ENCODE measurements at places on chromosomes 2 and 18.

- DNase-seq: no peak
Measured at GRCh38 chr18:59736061-59736460, 38.8 kb upstream of the CCBE1 start.

- no peak for DNase-seq
Measured at GRCh38 chr18:44744161-44745121, 63.8 kb downstream of the SETBP1 start.

GRCh38 chr18:80143881-80144280, 34.8 kb downstream of the ADNP2 start:
- DNase-seq: no peak

DNA sequence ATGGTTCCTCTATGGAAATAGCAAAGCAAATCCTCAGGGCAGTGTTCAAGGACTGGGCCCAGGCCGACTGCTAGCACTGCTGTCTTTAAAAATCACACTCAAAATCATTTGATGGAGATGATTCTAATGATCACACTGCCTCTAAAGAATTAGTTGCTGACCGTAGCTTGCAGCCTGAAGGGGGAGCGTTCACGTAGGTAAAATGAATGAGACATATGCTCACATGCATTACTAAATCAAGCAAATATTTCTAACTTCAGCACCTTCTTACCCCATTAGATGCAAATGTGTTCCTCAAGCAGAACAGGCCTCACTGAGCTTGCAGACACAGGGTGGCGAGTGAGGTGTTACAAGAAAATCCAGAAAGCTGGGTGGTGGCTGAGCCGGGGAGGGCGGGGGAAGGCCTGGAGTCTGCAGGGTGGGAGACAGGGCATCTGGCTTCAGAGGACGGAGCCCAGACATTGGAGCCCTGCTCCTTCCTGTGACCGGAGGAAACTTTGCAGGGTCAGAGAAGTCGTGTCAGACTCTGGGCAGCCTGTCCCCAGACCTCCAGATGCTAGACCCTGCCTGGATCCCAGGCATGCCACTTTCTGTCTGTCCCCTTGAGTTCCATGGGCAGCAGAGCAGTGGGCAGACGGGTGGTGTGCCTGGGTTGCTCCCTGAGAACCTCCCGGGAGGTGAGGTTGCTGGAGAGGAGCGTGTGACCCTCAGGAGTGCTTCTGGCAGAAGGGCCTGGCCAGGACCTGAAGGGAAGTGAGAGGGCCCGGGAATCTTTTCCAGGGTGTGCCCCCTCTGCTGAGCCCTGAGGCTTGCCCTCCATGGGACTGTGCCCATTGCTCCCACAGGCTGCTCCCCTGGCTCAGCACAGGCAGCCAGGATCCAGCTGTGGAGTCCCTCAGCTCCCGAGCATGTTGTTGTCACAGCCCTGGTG, 7.1 kb upstream of the NPPC start:
- DNase-seq: no peak

DNA sequence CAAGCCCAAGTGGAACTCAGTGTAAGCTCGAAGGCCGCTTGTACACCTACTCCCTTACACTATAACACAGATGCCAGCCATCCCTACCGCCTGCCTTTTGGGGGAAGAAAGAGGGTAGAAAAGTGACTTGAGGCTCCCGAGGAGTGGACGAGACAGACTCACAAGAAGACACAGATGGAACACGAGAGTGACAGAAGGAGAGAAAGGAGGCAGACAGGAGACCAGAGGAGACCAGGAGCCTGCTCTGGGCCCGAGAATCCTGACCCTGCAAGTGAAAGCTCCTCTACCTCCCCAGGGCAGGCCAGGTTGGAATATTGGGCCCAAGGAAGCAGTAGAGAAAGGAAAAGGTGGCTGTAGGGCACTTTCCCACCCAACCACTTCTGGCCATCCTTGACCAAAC, 23.4 kb upstream of the TNS1 start:
- no peak for DNase-seq

- no peak for DNase-seq
Measured at GRCh38 chr2:239194731-239195317, 206.0 kb downstream of the HDAC4 start.

- DNase-seq: peak; percentile 13
Measured at GRCh38 chr2:43345872-43346271, 119.5 kb upstream of the ZFP36L2 start.

GRCh38 chr18:54444319-54444914, 86.7 kb downstream of the C18orf54 start:
- DNase-seq: peak; percentile 68

DNA sequence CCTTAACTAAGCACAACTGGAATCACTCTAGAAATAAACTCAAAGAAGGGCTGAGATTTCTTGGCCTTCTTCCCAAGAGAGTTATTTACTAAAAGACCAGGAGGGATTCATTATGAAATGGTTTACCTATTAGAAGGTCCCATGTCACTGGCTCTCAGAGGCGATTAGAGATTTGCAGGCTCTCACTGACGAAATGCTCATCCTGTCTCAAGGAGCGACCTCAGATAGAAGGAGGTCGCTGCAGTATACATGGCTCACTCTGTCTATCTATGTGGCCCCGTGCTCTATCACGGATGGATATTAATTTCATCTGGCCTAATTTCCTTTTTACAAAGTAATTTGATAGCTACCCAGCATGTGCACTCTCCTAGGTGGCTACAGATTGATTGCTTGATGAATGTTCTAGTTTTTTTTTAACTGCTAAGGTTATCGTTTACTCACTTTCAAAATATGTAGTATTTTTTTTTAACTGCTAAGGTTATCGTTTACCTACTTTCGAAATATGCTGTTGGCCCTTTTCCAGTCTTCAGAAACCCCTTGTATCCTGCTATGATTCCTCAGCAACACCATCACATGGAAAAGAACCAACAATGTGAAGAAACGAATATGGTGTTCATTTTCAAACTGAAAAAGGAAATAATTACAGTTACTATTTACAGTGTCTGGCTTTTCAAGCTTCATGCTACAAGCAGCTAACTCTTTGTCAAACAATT, 9.1 kb downstream of the SMIM21 start:
- no peak for DNase-seq

DNA sequence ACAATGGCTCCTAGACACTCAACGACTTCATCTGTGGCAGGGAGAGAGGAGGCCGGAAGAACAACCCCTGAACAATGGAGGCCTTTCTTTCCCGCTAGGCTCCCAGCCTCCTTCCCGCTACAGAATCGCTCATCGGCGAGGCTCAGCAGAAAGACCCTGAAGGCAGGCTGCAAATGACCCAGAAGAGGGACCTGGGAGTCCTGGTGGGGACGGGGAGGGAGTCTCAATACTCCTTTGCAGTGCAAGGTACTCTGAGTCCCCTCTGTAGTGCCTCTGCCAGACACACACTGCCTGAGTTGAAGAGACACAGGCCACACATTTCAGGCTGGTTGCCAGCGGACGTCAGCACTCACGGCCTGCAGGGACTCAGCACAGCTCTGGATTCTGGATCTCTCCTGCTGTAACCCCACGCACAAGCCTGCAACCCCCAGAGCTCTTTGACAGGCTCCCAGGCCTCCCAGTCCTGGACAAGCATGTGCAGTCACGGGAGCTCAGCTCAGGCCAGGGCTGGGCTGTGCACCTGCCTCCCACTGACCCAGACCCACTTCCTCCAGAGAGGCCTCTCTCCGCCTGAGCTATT, 6.1 kb downstream of the GPR17 start:
- DNase-seq: no peak

GRCh38 chr18:58186258-58186948, 142.4 kb downstream of the NEDD4L start:
- no peak for DNase-seq

GRCh38 chr2:11344956-11345677, 681 bp upstream of the ROCK2 start:
- no peak for DNase-seq

- no peak for DNase-seq
Measured at GRCh38 chr18:43992741-43993140, 687.9 kb upstream of the SETBP1 start.

DNA sequence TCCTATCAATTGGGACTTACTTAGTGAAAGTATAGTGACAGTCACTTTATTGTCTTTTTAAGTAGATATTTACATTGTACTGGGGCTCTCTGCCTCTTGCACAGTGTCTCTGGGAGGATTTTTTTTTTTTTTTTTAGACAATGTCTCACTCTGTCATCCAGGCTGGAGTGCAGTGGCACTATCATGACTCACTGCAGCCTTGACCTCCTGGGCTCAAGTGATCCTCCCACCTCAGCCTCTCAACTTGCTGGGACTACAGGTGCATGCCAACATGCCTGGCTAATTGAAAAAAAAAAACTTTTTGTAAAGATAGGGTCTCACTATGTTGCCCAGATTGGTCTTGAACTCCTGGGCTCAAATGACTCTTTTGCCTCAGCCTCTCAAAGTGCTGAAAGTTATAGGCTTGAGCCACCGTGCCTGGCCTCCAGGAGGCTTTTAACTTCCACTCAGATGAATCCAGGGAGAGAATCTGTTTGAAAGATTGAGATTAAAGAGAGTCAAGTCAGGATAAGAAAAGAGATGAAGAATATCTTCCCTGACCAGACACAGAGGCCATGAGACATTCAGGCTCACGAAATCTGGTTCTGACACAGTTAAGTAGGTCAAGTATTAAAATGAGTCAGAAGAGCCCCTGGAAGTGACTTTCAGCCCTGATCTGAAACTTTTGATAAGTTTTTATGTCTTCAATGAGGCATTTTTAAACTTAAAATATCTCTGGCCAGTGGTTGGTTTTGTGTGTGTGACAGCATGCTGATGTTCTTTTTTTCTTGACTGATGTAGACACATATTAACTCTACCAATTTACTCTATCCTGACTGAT, 18.3 kb downstream of the ARHGEF33 start:
- DNase-seq: no peak

- DNase-seq: no peak
Measured at GRCh38 chr2:157825885-157826284, 50.2 kb downstream of the ACVR1 start.

DNA sequence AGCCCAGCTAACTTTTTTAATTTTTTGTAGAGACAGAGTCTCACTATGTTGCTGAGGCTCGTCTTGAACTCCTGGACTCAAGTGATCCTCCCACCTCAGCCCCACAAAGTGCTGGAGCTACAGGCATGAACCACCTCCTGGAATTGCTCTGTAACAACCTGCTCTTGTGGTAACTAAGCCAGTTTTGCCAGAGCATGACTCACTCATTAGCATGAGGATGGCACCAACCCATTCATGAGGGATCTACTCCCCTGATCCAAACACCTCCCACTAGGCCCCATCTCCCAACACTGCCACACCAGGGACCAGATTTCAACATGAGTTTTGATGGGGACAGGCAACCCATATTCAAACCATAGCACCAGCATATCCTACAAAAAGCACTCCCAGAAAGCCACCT, 348.9 kb upstream of the RAB12 start:
- DNase-seq: no peak

- DNase-seq: no peak
Measured at GRCh38 chr18:3450799-3451182, 819 bp downstream of the TGIF1 start.

- no peak for DNase-seq
Measured at GRCh38 chr2:101179982-101180381, 28.8 kb upstream of the TBC1D8 start.

DNA sequence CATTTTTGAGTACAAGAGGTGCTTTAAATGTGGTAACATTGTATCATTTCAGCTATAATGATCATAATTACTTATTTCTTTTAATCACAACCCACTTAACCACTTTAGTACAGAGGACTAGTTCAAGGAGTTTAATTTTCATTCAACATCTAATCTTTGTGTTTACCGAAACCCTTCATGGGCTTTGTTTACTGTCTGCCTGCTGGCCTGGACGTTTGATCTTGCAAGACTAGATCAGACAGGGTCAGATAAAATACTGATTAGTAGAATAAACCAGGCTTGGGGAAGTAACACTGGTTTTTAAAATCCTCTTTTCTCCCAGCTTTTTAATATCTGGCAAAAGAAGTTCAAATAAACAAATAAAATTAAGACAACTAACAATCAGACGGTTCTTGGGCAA, 93.6 kb downstream of the SATB2 start:
- no peak for DNase-seq

DNA sequence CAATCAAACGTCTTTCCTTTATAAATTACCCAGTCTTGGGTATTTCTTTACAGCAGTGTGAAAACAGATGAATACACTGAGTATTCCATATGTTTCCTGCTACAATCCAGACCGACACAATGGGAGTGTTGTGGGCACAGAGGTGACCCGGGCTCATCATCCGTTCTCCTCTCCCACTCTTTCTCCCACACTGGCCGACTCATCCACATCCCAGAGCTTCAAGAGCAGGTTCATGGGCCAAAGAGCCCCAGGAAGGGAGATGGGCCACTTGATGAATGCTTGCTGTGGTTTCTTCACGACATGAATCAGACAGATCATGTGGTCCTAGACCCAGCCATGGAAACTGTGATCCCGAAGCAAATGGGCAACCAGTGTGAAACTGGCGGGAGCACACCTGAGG, 4.1 kb upstream of the COPS8 start:
- no peak for DNase-seq

GRCh38 chr2:187862715-187863114, 308.5 kb upstream of the TFPI start:
- no peak for DNase-seq

DNA sequence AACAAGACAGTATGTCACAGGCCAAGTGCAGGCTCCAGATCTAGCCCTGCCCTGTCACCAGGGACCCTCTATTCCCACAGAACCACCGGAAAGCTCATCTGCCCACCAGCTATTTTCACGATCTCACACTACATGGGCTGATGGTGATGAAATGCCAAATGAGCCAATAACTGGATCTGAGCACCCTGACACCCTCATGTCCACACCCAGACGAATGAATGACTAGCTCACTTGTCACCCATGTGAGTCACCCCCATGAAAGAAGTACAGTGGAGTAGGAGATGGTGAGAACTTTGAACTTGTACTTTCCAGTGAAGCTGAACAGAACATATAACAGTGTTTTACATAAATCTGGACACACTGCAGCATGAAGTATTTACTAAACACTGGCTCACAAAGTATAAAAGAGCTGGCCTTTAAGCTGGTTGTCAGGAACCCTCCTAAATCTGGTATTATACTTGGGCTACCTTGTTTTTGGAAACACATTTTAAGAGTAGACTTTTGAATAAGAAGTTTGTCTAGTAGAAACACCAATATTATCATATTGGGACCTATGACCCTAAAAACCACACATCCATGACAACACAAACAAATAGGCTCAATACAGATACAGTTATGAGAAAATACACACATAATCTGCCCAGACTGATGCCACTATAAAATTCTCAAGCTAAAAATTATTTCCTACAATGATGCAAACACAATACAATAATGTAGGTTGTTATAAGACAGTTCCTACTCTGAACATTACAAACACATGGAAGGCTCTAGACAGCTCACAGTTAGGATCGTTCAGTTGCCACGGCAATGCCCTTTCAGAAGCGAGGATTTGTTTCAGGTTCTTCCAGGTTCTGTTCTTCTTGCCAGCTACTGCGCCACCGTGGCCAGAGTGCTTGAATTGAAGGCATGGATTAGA, 19.0 kb downstream of the INO80C start:
- no peak for DNase-seq

GRCh38 chr2:46079985-46080560, 217.1 kb upstream of the EPAS1 start:
- DNase-seq: no peak

- DNase-seq: no peak
Measured at GRCh38 chr2:79191816-79192215, 32.3 kb upstream of the REG3A start.

- DNase-seq: no peak
Measured at GRCh38 chr18:78621141-78621755, 358.4 kb upstream of the SALL3 start.

GRCh38 chr2:128691526-128691925, 372.9 kb upstream of the HS6ST1 start:
- no peak for DNase-seq

GRCh38 chr18:22046473-22046872, 122.9 kb upstream of the GATA6 start:
- no peak for DNase-seq

GRCh38 chr2:155060896-155061295, 362.4 kb downstream of the KCNJ3 start:
- DNase-seq: no peak

All from iPS DF 6.9 (cell line).